Inflammatory macrophage (primary cell): ENCODE measurements at places on chromosomes 1 and 21.

DNA sequence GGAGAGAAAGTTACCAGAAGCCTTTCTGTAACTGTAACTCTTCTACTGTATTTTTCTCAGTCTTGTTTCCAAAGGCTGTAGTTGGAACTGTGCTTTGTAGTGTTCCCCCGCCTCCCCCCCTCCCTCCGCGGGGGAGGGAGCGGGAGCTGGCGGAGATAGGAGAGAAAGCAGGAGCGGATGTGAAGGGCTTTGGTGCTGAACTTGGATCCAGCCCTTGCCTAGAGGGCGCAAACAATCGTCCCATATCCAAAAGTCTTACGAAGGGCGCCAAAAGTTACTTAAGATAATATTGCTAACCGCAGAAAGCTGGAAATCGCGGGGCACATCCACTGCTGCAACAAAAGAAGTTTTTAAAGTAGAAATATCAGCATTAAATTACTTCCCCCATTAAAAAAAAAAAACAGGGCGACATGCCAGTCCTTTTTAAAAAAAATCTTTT, 2.4 kb upstream of the NFIA start:
- peak; percentile 31 for DNase-seq

DNA sequence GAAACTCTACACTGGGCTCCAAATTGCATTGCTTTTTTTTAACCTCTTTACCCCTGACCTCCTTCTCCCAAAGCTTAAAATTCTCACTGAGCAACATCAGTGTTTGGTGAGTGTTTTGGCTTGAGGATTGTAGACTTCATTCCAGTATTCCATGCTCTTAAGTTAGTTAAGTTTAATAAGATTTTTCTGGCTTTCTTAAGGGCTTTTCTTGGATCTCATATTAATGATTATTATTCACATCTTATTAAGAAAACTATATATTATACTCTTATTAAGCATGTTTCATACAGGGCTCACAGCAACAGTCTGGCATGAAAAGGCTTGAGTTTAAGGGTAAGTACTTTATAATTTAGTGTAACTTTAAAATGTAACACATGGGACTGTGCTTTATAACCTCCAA, 141.8 kb downstream of the DISP1 start:
- DNase-seq, result no peak

DNA sequence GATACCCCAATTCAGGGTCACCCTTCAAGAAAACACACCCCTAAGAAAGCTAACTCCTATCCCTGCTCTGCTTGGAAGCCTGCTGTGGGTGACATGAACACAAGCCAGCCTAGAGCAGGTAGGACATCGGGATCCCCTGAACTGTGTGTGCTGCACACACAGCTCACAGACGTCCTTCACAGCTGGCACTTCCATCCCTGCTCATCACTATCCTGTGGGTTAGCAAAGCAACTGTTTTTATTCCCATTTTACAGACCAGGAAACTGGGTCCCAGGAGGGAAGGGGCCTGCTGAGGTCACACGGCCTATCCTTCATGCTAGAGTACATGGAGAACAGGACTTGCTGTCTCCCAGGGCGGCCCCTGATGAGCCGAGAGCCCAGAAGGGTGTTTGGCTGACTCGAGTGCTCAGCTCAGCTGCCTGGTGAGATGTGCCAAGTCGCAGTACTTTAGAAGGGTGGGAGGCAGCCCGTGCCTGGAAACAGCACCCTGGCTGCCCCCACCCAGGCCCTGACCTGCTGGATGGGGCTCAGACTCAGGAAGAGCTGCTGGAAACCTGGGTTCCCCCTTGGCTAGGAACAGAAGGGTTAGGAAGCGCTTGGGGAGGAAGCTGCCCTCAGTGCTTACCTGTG, 28.3 kb upstream of the BTG2 start:
- no peak for DNase-seq

- DNase-seq, result no peak
These were observed 440 bp downstream of the TNFRSF25 start for GRCh38 chr1:6465461-6466005.

- no peak for DNase-seq
These were observed 104.8 kb downstream of the RGL1 start for GRCh38 chr1:183909672-183910071.

DNA sequence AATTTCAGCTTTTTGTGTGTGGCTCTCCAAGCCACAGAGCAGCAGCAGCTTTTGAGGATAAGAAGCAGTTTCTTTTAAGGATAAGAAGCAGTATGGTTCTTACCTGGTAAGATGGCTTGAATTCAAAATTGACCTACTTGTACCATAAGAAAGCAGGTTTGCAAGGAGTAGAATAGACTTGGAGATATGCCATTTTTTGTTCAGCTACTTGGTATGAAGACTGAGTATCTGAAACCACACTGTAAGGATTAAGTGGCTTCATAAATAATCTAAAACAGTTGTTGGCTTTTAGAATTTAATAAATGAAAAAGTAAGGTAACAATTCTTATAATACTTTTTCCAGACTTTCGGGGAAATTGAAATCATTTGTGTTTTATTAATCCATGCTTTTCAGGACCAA, 74.2 kb downstream of the ATF6 start:
- DNase-seq, result no peak

DNA sequence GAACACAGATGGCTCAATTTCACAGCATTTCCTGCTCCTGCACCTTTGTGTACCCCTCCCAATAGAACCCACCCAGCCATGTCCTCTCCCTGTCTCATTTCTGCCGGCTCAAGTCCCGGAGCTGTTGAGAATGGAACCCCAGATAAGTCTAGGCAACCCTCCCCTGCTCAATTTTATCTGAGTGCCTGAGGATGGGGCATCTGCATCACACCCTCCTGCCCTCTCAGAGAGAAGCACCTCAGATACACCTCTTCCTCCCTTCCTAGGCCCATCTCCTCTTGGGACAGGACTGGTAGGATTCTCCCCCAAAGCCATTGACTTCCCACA, 1.1 kb downstream of the KIF21B start:
- DNase-seq, result no peak

GRCh38 chr1:211577277-211577818, 1.6 kb downstream of the SLC30A1 start:
- no peak for DNase-seq

- no peak for DNase-seq
These were observed 204.7 kb downstream of the ST6GALNAC3 start for GRCh38 chr1:76279101-76279748.

GRCh38 chr1:156260896-156261295, 13.0 kb upstream of the PAQR6 start:
- no peak for DNase-seq

DNA sequence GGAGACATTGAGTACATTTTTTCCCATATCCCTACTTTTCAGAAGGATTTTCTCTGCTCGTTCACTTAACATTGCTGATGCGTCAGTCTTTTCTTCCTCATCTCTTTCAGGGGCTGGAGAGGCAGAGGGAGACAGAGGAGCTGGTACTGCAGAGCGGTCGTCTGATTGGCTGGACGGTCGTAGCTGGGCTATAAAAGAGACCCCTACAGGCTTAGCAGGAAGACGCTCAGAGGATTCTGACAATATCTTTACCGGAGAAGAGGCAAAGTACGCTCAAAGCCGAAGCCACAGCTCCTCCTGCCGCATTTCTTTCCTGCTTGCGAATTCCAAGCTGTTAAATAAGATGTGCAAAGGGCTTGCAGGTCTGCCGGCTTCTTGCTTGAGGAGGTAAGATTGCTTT, at the start of gene RGS4:
RGS4 (plus strand) TSS at position 220 of the 400 bp plus-strand sequence; CDS start at position 344, 124 bp downstream.
- no peak for DNase-seq

DNA sequence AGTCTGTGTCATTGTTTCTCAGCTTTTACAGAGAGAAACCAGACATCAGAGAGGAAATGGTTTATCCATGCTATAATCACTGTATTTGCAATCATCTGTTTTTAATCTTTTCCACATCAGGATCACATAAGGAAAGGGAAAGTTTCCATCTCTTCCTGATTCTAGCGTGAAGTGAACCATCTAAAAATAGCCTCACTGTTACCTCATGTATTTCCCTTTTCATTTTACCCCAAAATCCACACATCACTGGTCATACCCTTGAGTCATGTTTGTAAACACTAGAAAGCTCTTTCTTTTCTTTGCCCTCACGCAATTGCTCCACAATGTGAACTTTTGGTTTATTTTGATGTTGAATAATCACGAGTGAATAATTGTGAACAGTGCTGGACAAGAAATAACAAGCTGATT, 146.0 kb downstream of the PLA2G4A start:
- peak; percentile 60 for DNase-seq

- peak; percentile 32 for DNase-seq
These were observed 1.4 kb upstream of the TNFRSF14 start for GRCh38 chr1:2554621-2555387.

DNA sequence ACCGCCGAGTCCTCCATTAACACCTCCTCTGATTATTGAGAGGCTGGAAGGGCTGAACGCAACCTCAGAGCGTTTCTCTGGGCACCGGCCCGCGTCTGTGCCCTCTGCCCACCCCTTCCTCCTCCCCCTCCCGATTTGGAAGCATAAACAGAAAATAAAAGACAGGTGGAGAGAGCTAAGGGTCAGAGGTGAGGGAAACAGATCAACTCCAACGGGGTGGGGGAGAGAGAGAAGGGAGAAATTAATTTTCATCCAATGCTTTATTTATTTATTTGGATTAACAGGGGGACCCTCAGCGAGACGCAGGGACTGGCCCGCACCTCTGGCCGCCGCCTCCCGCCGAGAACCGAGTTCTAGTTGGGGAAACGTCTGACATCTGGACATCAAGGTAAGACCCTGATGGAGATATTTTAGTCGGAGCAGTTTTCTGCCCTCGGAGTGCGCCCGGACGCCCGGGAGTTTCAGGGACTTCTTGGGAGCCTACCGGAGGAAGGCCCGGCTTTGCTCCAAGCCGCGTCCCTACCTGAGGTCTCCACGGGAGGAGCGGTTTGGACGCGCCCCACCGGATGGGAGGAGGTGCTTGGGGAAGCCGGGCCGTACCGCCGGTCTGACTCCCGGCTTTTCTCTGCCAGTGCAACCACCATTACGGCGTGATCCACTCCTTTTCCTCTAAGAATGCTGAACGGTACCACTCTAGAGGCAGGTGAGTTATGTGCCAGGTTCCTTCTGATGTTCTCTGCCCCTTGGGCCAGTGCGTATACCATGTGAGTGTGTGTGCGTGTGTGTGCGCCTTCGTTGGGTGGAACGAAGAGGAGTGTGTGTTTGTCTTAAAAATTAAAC, 5.1 kb upstream of the LHX9 start:
- no peak for DNase-seq

GRCh38 chr1:32496127-32496526, 31.3 kb downstream of the ZBTB8B start:
- DNase-seq, result no peak

GRCh38 chr1:117662667-117663066, 56.8 kb downstream of the TENT5C start:
- no peak for DNase-seq

DNA sequence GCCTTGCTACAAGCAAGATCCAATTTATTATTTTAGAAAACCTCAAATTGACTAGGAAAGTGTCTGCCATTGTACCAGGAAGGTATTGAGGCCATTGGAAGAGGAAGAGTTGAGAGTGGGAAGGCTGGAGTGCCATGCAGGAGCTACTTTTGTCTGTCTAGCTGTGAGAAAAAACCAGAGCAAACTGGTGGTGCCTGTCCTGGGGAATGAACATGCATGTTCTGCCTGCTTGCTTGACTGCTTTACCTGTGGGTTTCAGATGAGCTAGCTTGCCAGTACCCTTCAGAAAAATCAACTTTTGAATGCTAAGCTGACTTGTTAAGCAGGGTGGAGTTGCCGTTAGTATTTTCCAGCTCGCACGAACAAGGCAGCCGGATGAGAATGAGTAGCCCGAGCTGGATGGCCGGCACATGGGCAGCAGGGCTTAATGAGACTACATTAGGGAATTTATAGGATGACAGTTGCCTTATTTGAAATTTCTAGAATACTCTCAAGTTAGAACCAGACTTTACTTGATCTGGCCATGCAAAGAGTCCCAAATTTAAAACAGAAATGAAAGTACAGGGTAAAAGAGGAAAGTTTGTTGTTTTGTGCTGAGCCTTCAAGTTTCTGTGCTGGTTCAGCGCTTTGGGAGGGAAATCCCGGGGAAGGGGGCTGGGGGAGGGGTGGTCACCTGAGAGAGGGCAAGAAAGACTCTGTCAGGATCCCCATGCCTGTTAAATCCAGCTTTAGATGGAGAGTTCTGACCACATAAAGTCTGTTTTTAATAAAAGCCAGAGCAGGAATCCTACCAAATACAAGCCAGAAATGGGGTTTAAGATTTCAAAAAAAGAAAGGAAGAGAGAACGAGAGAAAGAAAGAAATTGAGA, 29.6 kb upstream of the C1orf105 start:
- DNase-seq, result no peak

DNA sequence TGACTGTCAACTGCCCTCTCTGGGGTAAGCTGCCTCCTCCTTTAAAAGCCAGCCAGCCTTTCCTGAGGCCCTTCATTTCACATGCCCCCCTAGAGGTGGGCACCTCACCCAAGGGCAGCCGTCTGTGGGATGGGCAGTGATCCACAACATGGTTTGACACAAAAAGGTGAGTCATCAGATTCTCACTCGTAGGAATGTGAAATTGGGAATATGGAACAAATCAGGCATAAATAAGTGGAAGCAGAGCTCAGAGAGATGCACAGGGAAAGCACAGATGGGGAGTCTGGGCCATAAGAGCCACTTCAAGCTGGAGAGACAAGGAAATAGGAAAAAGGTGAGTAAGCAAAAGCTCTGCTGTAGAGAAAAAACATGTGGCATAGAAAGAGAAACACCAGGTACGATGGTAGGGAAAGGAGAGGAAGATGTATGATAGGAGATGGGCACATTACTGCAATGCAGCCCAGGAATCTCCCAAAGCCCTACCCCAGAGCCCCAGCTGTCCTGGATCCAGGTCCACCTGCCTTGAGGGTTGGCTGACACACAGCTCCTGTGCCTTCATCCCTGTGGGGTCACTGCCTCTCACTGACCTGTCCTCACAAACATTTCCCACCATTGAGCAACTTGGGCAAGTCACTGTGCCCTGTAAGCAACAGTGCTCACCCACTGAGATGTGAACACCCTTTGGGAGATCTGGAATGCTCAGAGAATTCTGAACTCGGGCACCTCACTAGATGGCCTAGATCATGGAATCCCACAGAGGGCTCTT, 86.6 kb downstream of the ASTN1 start:
- no peak for DNase-seq

- no peak for DNase-seq
These were observed 178.7 kb downstream of the GABPA start for GRCh38 chr21:25913479-25913878.

GRCh38 chr1:234114648-234115307, 210.3 kb downstream of the SLC35F3 start:
- peak; percentile 66 for DNase-seq

DNA sequence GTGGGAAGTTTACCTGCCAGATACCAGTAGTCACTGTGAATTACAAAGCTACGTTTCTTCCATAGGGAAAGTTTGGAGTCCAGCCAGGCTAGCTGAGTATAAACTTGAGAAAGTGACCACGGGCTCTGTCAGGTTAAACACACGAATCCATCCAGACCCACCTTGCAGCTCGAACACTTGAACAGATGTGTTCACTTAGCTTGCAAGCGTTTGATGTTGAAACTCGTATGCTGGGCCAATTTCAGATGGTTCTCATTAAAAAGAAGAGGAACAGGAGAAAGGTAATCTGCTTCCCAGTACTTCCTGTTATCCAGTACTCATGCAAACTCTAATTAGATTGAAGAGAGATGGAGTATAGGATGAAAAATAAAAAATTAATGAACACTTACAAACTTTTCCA, 636.4 kb downstream of the SMYD3 start:
- no peak for DNase-seq
